ENCODE measurements at places on chromosomes 3 and 15.
A peak's percentile ranks its signal among the peaks of the same experiment; 100 is the strongest.

DNA sequence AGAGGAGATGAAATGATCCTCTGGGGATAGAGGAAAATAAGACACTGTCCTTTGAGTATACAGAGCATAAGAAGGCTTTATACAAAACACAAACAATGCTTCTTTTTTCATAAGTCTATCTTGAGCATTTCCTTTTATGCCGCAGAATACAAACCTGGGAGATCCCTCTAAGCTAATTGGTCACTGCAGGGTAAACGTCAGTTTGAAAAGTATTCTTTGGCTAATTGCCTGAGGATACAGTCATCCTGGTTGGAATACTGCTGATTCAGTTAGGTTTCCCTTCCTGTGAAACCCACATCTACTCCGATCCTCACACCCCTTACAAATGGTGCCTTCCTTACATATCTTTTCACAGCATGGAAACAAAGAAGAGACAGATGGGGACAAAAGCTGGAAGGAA, 10.6 kb downstream of the WNT5A start:
- DNase-seq, result peak; percentile 69

- peak; percentile 13 for DNase-seq
Measured at GRCh38 chr3:73848173-73848906, 223.6 kb upstream of the PDZRN3 start.

GRCh38 chr3:117793622-117794265, 1084.2 kb downstream of the TUSC7 start:
- DNase-seq, result peak; percentile 9

- no peak for DNase-seq
Measured at GRCh38 chr3:189721873-189722665, 90.9 kb downstream of the TP63 start.

DNA sequence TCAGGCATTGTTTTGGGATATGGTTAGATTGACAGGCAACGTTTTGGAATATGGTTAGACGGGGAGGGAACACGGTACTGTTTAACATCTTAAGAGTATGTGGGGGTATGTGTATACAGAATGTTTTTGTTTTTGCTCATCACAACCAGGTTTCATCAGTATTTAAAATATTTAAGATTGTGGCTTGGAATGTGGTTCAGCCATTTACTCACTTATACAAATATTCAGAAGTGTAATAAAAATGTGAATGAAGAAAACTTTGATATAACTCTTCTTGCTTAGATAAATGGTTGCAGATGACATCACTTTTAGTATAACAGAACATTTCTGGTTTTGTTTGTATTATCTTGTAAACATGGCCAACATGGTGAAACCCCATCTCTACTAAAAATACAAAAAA, 3.9 kb upstream of the PAK2 start:
- no peak for DNase-seq

- no peak for DNase-seq
Measured at GRCh38 chr15:28969511-28970085, 83.8 kb downstream of the APBA2 start.

GRCh38 chr3:186220365-186220764, 111.5 kb upstream of the ETV5 start:
- DNase-seq, result no peak

DNA sequence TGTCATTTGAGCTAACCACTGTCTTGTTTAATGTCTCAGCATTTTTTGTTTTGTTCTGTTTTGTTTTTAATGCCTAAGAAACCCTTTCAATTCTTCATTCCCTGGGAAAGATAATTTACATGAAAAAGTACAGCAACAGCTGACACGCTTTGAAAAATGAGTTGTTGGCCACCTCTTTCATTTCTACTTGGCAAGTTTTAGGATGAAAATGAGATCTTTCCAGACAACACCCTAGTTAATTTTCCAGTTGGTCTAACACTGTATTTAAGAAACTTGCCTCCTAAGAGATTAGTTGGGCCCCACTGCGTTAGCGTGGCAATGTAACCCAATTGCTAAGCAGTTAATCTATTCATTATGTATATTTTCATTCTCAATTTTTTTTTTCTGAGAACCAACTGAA, 194.0 kb upstream of the LRRN1 start:
- no peak for DNase-seq

GRCh38 chr15:59764775-59765174, 75.7 kb upstream of the BNIP2 start:
- DNase-seq, result no peak

GRCh38 chr15:55526559-55527036, 18.6 kb upstream of the DNAAF4 start:
- peak; percentile 25 for DNase-seq

GRCh38 chr3:139948898-139949297, 13.9 kb downstream of the CLSTN2 start:
- DNase-seq, result no peak

DNA sequence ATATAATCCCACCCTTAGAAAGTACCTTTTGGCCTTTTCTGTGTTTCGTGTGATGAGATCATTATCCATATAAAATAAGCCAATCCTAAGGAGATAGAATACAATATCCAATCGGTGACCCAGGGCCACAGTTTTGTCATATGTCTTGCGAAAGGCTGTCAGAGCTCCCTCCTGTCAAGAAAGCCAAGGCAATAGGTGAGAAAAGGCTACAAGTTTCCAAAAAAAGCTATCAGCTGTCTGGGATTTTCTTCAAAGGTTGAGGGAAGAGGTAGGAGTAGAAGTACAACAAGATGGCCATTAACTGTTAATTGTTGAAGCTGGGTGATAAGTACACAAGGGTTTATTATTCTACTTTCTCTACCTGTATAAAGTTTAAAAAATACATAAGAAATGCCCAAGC, 4.0 kb downstream of the PSMD6 start:
- DNase-seq, result no peak

DNA sequence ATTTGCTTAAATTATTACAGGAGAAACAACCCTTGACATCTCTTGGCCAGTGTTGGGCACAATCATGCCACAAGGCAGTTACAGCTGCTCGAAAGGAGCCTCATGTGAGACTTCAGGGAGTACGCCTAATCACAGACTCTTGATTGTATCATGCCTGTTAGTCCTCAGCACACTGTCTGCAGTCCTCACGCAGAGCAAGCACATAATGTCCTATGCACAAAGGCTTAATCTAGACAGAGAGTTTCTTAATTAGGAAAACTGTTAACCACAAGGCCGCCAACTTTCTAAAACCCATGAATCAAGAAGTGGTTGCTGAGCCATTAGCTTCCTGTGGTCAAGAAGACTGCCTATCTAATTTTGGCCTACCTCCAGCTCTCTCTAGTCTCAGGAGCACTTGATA, 172.0 kb downstream of the UNC13C start:
- no peak for DNase-seq

- no peak for DNase-seq
Measured at GRCh38 chr3:182052332-182052731, 340.6 kb downstream of the SOX2 start.

DNA sequence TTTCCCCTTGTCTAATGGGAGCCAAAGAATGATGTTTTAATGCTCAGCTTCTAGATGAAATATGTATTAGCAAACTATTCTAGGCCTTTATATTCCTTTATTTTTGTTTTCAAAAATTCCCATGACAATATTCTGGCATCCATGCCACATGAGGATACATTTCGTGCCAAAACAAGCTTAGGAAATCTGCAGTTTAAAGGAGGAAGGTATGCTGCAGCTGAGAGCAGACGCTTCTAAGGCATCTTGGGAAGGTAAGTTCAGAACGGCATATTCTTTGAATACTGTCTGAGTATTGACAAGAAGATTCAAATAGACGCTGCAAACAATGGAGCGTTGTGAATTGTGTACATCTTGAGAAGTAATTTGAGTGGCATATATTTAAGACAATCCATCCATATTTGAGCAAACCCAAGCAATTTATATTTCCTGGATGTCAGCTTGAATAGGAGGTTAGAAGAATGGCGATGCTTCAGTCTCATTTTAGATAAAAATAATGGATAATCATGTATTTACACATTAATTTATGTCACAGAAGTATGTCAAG, 158.6 kb downstream of the RAP2B start:
- DNase-seq, result no peak

DNA sequence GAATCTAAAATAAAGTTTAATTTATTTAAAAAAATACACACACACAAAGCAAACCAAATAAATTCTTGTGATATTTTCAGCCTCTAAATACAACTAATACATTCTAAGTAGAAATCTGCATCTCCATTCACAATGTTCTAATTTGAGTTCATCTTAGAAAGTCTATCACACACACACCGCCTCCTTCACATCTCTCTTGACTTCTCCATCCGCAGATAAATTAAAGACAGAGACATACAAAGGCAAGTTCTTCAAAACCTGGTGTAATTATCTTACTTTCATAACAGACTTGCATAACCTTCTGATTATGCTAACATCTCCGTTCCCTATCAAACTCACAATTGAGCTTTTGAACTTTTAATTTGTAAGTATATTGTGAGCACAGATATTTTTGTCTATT, 657.3 kb downstream of the VGLL3 start:
- no peak for DNase-seq

DNA sequence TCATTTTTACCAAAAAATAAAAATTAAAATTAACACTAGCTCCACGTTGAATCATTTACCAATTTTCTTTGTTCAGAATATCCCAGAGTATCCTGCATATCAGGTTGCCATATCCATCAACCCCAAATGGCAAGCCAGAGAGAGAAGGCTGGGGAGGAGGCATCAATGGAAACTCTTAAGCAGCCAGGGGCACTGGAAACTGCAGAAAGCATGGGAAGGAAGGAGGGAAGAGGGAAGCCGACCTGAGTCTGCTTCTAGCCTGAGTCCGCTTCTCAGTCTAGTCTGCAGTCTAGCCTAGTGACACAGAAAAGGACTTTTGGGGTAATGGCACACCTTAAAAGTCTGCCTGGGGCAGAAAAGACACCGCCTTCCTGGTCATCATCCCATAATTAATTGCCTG, 1.6 kb upstream of the MTHFS start:
- no peak for DNase-seq

DNA sequence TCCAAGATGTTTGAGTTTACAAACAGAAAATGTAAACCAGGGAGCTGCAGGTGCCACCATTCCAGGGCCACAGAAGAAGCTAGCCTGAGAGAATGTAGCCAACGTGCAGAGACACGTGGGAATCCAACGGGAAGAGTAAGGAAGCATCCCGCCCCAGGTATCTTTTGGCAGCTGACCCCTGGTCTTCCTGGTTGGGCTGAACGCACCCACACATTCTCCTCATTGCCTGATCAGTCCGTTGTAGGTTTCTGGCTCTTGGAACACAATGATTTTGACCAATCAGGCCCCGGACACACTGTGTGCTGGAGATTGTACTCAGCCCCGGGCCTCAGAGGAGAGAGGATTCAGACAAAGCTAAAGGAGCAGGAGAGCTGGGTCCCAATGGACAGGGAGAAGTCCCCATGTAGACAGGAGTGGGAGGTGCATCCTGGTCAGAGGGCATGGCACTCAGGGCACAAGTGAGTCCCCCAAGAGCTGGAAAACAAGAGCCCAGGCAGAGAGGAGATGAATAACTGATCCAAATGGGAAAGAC, 102.3 kb downstream of the TPRA1 start:
- no peak for DNase-seq

DNA sequence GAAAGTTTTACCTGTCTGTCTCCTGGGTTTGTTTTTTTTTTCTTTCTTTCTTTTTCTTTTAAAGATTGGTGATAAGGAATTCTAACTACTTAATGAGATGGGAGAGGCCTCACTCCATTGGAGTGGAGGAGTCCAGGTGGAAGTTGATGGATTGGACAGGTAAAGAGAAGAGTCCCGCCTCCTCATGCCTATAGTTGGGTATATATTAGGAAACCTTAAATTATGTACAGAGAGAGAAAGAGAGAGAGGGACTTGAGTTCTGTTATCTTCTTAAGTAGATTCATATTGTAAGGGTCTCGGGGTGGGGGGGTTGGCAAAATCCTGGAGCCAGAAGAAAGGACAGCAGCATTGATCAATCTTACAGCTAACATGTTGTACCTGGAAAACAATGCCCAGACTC, 158.2 kb downstream of the TP63 start:
- no peak for DNase-seq

DNA sequence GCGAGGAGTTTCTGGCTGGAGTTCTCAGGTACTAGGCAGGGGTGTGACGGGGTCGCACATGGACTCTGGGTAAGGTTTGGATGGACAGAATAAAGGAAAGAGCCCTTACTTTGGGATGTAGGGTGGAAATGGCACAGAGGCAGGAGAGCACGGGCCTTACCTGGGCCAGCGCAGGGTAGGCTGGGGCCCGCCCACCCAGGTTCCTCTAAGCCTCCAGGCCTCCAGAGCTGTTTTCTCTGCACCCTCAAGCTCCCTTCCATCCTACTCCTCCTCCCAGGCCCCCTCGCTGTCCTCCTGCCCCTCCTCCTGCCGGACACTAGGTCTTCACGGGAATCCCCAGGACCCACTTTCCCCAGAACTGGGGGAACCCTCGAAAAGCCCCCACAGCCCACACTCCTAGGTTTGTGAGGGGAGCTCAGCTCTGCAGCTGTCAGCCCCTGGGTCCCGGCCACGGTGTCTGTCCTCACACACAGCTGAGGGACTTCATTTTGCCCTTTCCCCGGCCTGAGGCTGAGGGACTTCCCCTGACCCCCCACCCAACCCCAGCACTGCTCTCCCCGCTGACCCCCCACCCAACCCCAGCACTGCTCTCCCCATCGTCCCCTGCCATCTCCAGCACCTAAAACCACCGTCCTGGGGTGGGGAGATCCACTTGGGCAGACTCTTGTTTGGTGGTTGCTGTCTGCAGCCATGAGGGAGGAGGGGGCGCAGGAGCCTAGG, 53.0 kb upstream of the PCSK6 start:
- no peak for DNase-seq

- no peak for DNase-seq
Measured at GRCh38 chr3:195853996-195854395, 42.3 kb upstream of the MUC4 start.

GRCh38 chr3:119177321-119177720, 3.9 kb downstream of the UPK1B start:
- DNase-seq, result no peak

GRCh38 chr15:80572337-80572736, 122.8 kb upstream of the ABHD17C start:
- no peak for DNase-seq

DNA sequence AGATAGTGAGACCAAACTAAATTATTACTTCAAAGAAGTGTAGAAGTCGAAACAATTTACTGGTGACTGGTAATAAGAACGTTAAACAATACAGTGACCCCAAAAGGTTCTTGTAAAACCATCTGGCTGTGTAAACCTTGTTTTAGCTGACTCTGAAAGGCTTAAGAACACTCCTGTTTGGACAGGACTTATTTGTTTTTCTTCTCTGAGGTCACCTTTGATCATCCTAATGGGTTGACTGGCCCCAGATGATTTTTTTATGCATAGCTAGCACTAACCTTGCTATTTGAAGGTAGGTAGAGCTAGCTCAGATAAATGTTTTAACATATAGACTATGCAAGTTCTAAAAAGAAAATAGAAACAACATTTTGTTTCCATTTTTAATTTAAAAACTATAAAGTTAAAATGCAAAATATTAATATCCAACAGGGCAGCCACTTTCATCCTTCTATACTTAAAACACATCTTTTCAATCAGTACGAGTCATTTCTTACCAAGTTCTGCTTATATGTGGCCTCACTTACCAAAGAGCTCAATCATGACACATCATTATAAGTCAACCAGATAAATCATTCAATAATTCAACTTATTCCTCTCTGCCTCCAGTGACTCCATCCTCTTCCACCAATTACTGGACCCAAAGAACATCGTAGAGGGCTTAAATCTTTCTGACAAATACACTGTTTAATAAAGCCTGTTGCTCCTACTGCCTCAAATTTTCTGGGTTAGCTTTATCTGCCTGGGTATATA, 158.8 kb downstream of the SSR3 start:
- no peak for DNase-seq

GRCh38 chr3:22609139-22609538, 594.0 kb upstream of the UBE2E2 start:
- no peak for DNase-seq

All from stromal cell of bone marrow (primary cell).